Epithelial cell of proximal tubule (primary cell): ENCODE measurements at places on chromosomes 5 and 9. TPM values are rescaled to one million over a fixed set of nuclear protein-coding genes. Genes with fewer than 3 reads are reported as not detected.

DNA sequence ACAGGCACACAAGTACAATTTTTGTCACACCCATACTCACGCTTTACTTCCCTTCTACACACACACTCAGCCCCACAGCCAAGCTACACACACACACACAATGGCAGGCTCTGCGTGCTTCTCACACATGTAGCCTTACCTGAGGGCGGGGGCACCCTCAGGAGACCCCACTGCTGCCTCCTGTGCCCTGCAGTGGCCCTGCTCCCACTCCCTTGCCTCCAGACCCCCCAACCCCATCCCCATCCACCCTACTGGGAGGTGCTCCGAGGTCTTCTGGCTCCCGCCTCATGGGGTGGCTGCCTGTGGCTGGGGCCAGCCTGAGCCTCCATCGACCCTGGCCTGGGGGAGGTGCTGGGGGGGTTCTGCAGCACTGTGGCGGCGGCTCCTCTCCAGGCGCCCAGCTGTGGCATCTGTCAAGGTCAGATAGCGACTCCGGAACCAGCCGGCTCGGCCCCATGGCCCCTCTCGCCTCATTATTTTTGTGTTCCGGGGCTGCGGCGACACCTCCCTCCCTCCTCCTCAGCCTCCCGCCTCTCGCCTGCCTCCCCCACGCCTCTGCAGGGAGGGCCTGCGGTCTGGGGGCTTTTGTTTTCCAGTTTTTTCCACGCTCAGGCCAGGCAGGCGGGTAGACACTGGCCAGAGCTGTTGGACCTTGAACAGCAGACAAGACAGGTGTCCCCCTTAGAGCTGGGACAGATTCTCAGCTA is 21.7 kb downstream of the CXXC5 start:
- DNase-seq, result no peak

GRCh38 chr5:96110300-96110699 is 148.6 kb upstream of the ELL2 start:
- no peak for DNase-seq

The LCN10 gene
- total RNA-seq, result not detected in 2 replicates

DNA sequence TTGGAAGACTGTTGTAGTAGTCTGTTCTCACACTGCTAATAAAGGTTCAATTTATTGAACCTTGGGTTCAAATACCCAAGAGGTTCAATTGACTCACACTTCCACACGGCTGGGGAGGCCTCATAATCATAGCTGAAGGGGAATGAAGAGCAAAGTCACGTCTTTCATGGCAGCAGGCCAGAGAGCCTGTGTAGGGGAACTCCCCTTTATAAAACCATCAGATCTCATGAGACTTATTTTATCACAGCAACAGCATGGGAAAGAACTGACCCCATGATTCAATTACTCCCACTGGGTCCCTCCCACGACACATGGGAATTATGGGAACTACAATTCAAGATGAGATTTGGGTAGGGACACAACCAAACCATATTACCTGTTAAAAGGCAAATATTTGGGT is 268.2 kb downstream of the TMEM167A start:
- DNase-seq, result no peak

DNA sequence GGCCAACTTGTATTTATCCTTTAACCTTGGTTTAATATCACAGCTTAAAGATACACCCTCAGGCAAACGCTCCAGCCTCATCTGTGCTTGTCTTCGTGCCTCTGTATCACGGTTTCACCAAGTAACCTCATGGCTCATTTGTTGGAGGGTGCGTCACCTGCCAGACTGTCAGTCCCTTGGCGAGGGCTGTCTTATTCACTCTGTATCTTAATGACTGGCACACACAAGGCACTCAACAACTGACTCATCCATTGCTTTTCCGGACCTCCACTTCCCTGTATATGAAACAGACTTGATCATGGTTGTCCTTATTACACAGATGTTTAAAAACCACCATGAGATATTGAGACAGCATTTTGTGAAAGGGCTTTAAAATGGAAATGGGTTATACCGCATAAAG is 28.0 kb downstream of the LCP2 start:
- no peak for DNase-seq

GRCh38 chr5:107517185-107518033 is 153.3 kb downstream of the EFNA5 start:
- DNase-seq, result no peak

DNA sequence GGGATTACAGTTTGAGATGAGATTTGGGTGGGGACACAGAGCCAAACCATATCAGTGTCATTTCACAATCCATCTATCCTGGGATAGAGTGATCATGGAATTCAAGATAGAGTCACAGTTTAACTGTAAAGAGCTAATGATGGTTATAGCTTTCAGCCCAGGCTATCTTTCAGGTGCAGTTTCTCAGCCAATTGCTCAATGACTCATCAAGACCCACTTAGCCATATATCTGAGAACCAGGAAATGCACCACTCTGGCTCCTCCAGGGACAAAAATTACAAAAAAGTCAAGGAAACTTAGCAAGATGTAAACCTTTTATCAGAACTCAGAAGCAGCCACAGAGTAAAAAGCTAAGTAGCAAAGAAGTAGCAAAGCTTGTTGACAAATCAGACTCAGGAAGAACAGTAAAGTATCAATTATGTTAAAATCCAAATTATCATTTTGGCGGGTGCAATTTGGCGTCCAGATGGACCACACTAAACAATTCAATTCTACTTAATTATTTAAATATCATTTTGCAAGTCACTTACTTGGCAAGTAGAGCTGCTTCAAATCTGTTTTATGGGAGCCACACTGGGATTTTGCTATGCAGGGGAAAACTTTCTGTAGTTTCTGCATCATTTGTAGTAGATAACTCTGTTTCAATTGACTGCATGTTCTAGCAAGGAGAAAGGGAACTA is 169.4 kb downstream of the TLE1 start:
- no peak for DNase-seq

The SCGB3A1 gene
- total RNA-seq, result 0.72 TPM in 1 of 2 replicates, not detected in the other

- no peak for DNase-seq
Measured at GRCh38 chr5:170365831-170366230, 23.3 kb downstream of the KCNMB1 start.

The WDR38 gene
- total RNA-seq, result not detected in 2 replicates

- no peak for DNase-seq
Measured at GRCh38 chr9:126456441-126457174, 130.0 kb downstream of the MVB12B start.

The OBP2A gene
- not detected in 2 replicates for total RNA-seq

GRCh38 chr9:88481933-88482332 is 53.0 kb upstream of the NXNL2 start:
- DNase-seq, result no peak

The SCGB3A2 gene
- total RNA-seq, result not detected in 2 replicates

DNA sequence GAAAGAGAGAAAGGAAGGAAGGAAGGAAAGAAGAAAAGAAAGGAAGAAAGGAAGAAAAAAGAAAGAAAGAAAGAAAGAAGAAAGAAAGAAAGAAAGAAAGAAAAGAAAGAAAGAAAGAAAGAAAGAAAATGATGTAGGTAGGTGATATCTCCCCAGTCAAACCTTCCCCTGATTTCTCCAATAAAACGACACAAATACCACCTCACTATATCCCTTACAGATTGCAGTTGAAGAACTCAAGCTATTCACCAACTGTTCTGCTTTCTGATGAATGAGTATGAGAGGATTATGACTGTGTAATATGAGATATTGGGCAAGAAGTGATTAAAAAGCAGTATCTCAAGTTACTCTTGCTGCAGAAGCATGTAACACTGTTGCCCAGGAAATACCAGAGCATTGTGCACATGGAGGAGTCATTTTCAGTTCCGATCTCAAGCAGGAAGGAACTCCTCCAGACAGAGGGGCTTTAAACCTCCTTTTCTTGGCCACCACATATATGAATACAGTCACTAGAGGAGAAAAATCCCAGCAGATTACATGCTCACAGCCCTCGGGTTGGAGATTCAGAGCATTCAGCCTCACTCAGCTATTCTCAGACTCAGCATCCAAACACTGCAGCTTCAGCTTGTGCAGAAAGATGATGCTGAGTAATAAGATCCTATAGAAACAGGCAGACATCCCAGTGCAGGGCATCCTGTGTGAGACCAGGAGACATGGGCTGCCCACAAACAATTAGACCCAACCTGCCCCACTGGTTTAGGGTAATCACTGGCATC is 61.4 kb downstream of the UGCG start:
- DNase-seq, result no peak

The SMIM32 gene
- not detected in 2 replicates for total RNA-seq

The HBEGF gene
- 25.0 and 25.6 TPM in 2 replicates for total RNA-seq

GRCh38 chr5:137450759-137451158 is 48.4 kb downstream of the SPOCK1 start:
- DNase-seq, result no peak

GRCh38 chr5:134127376-134127861 is 12.9 kb downstream of the TCF7 start:
- no peak for DNase-seq

DNA sequence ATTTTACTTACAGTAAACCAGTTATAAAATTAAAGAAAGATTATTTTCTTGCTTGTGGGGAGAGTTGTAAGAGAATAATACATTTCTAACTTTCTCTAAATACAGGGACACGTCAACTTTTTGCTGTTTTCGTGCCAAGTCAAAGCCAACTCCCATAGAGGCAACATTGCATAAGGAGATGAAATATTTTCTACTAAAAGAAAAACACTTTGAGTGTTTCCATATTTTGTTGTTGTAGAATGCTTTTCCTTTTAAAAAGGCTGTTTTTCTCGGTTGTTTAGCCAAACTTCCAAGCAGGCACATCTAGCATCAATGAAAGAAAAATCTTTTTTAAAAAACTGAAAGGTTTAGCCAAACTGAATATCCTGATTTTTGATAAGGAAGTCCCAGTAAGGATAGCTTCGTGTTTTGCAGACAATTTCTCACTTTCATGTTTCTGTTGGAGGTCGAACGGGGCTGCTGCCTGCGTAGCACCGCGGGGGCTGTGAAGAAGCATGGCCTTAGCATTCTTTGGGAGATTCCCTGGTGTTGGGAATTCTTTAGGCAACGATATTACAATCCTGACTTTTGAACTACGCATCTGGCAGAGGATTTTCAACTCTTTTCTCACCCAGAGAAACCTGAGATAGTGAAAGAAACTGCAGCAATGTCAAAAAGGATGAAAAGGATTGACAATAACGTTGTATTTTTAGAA is 108.1 kb upstream of the FBXL7 start:
- no peak for DNase-seq

The SPINK6 gene
- total RNA-seq, result not detected in 2 replicates

The CDH9 gene
- total RNA-seq, result not detected in 2 replicates

DNA sequence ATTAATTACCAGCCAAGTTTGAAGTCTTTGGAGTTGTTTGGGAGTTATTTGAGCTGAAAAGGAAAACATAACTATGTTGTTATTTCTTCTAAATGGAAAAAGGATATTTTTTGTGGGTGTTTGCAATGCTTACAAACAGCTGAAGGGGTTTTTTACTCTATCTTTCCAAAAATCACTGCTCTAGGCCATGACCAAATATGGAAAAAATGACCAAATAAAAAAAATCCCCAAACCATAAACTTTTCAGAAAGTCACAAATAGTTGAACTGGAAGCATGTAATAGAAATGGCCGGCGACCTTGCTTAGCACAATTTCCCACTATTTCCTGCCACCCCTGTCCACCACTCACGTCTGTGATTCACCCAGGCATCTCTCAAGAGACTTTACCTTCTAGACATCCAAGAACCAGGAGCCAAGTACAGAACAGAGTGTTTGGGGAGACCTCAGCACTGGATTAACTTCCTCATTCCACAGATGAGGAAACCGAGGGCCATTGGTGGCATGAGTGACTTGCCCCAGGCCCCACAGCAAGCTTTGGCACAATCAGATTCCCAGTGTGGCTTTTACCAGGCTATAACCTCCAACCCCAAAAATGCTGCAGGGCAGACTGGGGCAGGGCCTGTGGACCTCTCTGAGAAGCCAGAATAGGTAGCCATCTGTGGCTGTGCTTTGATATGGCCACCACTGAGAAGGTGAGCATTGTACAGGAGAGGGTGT is 84.5 kb downstream of the NRG2 start:
- no peak for DNase-seq

The PCDHA3 gene
- total RNA-seq, result 0.06 TPM in 1 of 2 replicates, not detected in the other

DNA sequence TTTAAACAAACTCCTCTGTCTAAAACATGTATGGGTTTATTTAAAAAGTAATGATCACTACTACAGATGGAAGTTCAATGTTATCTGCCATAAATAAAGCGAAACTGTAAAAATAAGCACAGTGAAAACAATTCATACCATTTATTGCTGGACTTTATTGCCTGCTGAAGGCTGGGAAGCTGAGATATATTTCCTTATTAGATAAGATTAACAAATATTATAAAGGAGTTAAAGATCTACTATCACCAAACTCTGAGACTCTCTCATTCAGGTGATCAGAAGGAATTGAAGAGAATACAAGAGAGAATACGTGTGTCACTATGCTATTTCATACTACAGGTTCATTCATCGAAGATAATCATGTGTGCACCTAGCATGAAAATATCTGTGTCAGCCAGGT is 190.9 kb upstream of the ATP10B start:
- no peak for DNase-seq

DNA sequence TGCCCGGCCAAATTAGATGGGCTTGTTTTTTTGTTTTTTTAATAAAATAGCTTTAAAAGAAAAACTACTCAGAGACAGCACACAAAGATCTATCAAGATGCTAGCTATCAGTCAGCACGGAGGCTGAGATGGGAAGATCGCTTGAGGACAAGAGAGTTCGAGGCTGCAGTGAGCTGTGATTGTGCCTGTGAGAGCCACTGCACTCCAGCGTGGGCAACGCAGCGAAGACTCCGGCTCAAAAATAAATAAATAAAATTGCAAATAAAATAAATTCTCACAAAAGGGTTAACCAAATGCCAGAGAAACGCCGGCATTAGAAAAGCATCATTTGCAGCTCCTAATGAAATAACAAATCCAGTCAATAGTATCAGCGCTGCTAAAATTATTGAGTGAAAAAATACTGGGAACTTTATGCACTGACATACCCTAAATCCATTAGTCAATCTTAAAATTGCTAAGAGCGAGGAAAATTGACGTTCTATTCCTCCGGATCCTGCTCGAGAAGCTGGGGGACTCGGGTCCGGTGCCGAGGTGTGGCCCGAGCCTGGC is 681 bp downstream of the CPLANE1 start:
- DNase-seq, result no peak

The PLPPR1 gene
- not detected in 2 replicates for total RNA-seq

DNA sequence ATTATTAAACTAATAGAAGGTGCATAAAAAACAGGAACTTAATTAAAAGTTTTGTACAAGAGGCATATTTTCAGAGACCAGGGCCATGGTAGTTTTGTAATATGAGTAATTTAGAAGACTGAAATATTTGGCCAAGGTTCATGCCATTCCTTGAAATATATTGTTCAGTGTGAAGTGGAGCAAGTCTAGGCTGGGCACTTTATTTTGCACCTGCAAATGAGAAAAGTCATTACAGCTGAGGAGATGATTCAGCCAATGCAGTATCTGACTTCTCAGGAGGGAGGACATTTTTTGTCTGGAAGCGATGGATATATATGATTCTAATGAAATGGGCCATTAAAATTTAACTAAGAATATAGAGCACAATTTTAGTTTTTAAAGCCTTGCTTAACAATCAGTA is 754.0 kb upstream of the ADAMTS16 start:
- no peak for DNase-seq

The AQP7 gene
- not detected in 2 replicates for total RNA-seq

The SLCO4C1 gene
- 0.63 and 0.87 TPM in 2 replicates for total RNA-seq

DNA sequence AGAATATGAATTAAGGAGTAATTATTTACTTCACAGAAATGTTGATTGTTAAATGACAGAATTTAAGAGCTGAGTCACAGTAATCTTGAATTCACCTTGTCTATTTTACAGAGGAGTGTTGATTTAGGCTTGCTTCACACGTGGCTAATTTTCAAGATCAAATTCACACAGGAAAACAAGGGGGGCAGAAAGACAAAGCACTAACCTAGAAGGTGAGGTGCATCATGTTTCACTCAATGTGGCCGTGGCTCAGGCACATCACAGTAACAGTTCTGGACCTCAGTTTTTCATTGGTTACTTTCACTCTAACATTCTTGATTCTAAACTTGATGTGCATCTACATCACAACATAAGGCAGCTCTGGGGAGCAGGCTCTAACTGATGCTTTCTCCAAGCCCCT is 69.6 kb upstream of the GNAQ start:
- no peak for DNase-seq
